Amygdala (tissue), 56 donors: ENCODE measurements at places on chromosomes 7 and 10.

GRCh38 chr10:131085091-131085860 is 226.2 kb downstream of the TCERG1L start:
- no peak for DNase-seq

GRCh38 chr7:99375070-99375807 is 709 bp downstream of the ARPC1B start:
- DNase-seq, result peak; percentile 68

GRCh38 chr10:53209944-53210611 is 437.5 kb upstream of the MBL2 start:
- no peak for DNase-seq

DNA sequence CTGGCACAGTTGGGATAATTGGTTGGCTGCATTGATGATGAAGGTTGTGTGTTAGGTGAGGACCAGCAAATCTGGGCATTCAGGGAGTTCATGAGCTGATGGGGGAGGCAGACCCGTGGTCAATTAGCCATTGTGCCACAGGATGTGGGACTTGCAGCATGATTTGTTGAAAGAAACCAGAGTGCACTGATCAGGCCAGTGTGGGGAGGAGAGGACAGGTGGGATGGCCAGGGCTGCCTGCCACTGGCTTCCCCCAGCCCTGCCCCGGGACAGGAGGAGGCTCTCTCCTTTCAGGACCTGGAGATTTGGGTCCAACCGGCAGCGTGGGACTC is 4.3 kb downstream of the CLIP2 start:
- peak; percentile 8 for DNase-seq

DNA sequence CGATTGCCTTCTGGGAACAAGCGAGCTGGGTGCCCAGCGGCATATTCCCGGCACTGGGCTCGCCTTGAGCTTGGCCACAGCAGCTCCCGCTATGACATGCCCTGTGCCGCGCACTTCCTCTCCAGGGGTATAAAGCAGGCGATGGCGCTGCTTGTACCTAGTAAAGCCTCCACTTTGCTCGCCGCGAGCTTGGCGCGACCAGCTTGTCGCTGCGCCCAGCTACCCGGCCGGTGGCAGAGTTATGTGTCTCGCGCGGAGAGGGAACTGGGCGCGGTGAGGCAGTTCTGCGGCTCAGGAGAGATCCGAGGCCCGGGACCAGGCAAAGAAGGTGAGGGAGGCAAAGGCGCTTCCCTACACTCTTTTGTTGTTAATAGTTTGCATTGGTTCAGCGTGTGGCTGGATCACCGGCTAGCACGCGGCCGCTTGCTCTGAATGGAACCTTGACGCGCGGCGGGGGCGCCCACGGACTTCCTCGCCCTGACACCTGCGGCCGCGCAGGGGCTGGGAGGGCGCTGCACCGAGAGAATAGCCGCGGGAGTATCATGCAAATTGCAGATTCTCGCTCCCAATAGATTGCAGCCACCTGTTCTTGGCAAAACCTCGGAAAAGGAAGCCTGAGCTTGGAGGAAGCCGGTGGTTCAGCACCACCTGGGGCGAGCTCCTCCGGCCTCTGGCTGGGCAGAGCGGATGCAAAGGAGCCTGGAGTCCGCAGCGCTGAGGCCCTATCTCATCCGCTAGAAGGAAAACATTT is 3.0 kb upstream of the BUB3 start:
- DNase-seq, result no peak

- DNase-seq, result no peak
These were observed 27.2 kb downstream of the ADCYAP1R1 start for GRCh38 chr7:31079126-31079823.

- peak; percentile 41 for DNase-seq
These were observed 45.8 kb upstream of the WIPI2 start for GRCh38 chr7:5143935-5144903.

DNA sequence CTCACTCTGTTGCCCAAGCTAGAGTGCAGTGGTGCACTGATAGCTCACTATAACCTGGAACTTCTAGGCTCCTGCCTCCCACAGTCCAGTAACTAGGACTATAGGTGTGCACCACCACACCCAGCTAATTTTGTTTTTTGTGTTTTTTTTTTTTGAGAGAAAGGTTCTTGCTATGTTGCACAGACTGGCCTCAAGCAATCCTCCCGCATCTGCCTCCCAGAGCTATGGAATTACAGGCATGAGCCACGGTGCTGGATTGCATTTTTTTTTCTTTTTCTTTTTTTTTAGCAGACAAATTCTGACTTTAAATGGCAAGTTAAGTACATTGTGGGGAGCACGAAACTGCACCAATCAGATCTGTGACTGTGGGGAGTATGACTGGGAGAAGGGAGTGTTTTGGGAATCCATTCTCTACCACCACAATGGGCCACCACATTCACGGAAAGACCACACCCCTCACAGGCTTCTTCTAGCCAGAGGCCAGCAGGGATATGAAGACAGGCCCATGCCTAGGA is 58.1 kb upstream of the MSMB start:
- DNase-seq, result no peak

DNA sequence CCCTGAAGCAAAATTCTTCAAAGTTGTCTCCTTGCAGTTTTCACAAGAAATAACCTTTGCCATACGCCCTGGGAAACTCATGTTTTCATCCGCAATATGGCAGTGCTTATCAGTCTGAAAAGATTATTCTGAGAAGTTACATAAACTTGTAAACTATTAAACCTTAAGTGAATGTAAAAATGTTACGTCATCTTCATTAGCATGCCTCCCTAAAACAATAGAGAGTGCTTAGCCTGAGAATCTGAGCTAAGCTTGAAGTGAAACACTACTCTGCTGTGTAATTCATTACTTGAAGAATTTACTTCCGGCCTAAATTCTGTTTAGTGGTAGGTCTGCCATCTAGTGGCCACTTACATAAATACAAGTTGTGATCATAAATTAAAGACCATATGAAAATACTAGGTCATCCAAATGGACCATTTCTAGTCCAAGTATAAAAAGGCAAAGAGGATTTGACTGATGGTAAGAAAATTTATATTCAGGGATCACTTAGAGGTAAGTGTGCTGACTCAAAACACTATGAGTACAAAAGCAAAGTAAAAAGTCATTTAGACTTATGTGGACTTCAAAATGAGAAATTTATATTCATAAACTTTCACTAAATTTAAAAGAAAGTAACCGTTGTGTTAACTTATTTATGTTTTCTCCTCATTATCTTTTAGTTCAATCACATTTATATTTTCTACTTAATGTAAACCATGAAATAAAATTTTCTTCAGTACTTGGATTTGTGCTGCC is 745.1 kb upstream of the LRRTM3 start:
- no peak for DNase-seq

DNA sequence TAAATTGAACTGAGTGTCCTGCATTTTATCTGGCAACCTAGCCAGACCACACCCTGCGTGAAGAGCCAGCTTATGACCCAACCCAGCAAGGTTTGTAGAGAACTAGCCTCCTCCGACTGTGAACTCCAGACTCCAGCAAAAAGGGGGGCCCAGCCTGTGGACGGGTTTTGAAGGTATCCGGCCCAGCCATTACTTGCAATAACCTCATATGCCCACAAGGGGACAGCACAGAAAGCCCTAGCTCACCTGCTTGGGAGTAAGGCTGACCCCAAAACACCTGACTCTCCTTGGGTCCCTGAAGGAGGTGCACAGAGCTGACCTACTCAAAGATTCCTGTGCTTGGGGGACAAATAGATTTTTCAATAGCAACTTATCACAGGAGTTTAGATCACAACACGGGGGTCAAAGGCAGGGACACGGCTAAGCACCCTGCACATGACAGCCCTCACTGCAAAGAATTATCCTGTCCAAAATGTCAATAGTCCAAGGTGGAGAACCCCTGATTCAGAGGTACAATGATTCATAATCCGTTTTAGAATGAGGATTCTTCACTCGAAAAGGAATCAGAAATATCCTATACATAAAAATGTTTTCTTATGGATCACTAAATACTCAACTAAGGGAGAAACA is 4.6 kb downstream of the TRPV6 start:
- DNase-seq, result no peak

- DNase-seq, result no peak
These were observed 207.7 kb upstream of the TEX47 start for GRCh38 chr7:89002981-89003956.

GRCh38 chr10:86225103-86225782 is 141.4 kb downstream of the GRID1 start:
- no peak for DNase-seq

- DNase-seq, result no peak
These were observed 128.9 kb downstream of the VIPR2 start for GRCh38 chr7:159015454-159016410.

GRCh38 chr7:42972699-42973500 is 40.7 kb downstream of the MRPL32 start:
- no peak for DNase-seq

DNA sequence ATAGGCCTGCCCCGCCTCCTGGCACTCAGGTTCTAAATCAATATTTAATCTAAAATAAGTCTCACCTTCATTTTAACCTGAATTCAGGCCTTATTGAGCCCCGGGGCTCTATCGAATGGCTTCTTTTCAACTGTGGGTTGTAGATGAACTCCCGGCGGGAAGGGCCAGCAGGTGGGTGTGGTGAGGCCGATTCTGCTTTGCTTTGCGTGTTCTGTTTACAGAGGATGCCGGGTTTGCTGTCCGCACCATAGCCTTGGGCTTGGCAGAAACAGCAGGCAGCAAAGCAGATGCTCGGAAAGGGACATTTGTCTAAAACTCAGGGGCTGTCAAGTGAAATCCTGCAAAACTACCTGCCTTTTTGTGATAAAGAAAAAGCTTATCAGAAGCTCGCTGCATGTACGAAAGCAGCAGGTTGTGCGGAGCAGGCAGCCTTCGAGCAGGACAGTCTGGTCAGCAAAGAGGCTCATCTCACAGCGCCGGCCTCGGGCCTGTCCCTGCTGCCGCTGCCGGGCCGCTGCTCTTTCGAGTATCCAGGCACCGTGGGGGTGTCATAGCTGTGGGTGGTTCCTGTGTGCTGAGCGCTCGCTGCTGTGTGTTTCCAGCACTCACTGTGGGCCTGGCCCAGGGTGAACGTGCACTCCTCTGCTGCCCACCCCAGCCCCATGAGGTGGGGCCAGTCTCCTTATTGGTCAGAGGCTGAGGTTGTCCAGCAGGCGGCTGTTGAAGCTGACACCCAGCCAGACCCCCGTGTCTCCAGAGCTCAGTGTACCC is 434.8 kb upstream of the FOXK1 start:
- DNase-seq, result no peak

DNA sequence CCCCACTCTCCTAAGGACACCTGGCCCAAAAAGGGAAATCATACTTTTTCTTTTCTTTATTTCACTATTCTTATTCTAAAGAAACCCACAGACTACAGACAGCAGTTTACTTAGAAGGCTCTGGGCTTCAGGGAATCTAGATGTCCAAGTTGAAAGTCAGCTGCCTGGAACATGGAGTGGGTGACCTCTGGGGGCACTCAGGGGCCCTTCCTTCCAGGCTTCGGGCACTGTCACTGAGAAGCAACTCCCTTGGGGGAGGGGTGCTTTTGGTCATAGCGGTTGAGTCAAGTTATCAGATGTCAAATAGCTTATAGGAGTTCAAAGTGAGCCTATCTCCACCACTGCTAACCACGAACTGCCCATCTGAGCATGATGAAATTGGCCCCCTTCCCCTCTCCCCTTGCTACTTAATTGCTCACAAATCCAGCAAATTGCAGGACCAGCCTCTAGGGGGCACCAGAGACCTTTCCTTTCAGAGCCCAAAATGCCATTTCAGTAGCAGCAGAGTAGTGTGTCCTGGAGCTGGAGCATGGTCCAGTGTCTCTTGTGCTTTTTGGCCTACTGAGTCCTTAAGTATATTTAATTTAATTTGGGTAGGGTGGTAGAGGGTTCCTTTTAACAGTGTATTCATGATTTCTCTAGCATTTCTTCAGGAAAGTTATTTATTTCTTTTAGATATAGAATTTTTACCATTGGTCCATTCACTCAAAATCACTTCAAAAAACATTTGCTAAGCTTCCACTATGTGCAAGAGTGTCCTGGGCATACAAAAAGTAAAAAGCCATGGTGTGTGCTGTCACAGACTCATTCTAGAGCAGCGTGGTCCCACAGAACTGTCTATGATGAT is 463.8 kb downstream of the KCNMA1 start:
- DNase-seq, result peak; percentile 59

DNA sequence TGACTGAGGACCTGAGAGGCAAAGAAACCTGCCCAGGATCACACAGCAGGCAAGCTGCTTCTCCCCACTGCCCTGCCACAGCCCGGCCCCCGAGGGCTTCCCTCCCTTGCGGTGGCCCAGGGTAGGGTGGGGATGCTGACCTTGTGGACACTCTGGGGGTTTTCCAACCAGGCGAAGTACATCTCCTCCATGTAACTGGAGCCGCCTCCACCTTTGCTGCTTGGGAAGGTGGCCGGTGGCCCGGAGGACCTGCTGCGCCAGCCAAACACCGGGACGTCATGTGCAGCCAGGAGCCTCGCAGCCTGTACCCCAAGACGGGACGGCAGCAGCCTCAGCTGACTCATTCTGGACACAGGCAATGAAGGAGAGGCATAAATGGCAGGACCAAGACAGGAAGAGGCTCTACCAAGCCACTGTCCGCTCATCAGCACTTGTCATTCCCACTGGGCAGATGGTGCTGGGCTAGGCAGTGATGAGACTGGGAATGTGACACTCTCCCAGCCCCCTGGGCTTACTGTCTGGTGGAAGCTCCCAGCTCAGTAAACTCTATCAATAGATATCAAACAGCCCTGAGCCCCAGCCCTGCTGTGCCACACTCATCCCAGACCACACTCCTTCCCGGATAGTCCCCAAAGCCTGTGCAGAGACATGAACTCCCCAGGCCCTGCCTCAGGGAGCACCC is 3.7 kb downstream of the OGDHL start:
- no peak for DNase-seq

GRCh38 chr7:102284399-102284798 is 2.3 kb upstream of the SH2B2 start:
- no peak for DNase-seq

DNA sequence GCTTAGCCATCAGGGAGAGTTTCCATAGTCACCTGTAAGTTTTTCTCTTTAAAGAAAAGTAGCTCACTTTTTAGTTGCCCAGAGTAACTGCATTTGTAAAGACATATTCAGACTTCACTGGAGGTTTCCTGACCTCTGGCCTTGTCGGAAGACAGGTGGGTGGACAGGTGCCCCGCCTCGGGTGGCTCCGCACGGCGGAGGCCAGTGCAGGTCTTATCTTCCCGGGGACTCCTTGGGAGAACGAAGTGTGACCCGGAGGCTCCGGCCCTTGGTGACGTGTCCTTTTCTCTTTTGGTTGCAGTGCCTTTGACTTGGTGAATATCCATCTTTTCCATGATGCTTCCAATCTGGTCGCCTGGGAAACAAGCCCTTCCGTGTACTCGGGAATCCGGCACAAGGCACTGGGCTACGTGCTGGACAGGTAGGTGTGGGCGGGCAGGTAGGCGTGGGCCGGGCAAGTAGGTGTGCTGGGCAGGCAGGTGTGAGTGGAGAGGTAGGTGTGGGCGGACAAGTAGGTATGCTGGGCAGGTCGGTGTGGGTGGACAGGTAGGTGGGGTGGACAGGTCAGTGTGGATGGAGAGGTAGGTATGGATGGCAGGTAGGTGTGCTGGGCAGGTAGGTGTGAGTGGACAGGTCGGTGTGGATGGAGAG is 75.8 kb downstream of the NKX6-2 start:
- DNase-seq, result no peak

DNA sequence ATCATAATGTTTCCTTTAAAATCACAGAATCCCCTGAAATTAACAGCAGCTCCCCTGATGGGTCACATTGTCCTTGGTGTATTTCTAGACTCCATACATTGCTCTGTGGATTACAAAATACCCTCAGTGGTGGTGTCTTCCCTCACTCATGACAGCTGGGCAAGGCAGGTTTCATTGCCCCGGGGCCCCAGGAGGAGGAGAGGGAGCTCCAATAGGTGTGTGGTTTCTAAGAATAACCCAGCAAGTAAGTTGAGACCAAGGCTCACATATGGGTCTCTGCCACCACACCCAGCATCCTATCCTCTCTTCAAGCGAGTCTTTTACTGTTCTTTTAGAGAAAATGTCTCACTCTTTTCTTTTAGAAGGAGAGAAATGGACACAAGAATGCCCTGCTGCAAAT is 63.6 kb downstream of the PKD1L1 start:
- no peak for DNase-seq
